Cardiac atrium fibroblast (primary cell): ENCODE measurements at places on chromosomes 12 and 14. TPM values are rescaled to one million over a fixed set of nuclear protein-coding genes. Genes with fewer than 3 reads are reported as not detected.

BDKRB2 gene
- 0.18 and 0.32 TPM in 2 replicates for total RNA-seq

KRT83 gene
- not detected in 2 replicates for total RNA-seq

FOXN4 gene
- total RNA-seq: not detected in 2 replicates

NGB gene
- not detected in 2 replicates for total RNA-seq

KLHL33 gene
- total RNA-seq: 0.49 TPM in 1 of 2 replicates, not detected in the other

TMPRSS12 gene
- not detected in 2 replicates for total RNA-seq

ADAMTS20 gene
- total RNA-seq: not detected in 2 replicates

HOXC13 gene
- not detected in 2 replicates for total RNA-seq

SERPINA6 gene
- not detected in 2 replicates for total RNA-seq

NUAK1 gene
- total RNA-seq: 11.4 and 11.8 TPM in 2 replicates

MVK gene
- 27.1 and 45.7 TPM in 2 replicates for total RNA-seq

UBR7 gene
- 9.7 and 33.8 TPM in 2 replicates for total RNA-seq

KLRD1 gene
- not detected in 2 replicates for total RNA-seq

RPL10L gene
- not detected in 2 replicates for total RNA-seq

VASH1 gene
- 15.2 and 17.3 TPM in 2 replicates for total RNA-seq

PRKAB1 gene
- total RNA-seq: 9.9 and 24.0 TPM in 2 replicates

SCN8A gene
- total RNA-seq: 0.16 and 0.18 TPM in 2 replicates

RASAL1 gene
- not detected in 2 replicates for total RNA-seq

LRRC10 gene
- total RNA-seq: not detected in 2 replicates

PLEKHA5 gene
- 8.1 and 12.2 TPM in 2 replicates for total RNA-seq

MSI1 gene
- 1.5 TPM in 1 of 2 replicates, not detected in the other for total RNA-seq

IGF1 gene
- total RNA-seq: not detected in 2 replicates

RNASE11 gene
- total RNA-seq: not detected in 2 replicates

DLK1 gene
- not detected in 2 replicates for total RNA-seq

ZNF605 gene
- total RNA-seq: 4.5 and 5.0 TPM in 2 replicates

LRP1-AS gene
- total RNA-seq: not detected in 2 replicates

BCAT1 gene
- 92.4 and 178 TPM in 2 replicates for total RNA-seq

ANAPC7 gene
- 21.5 and 32.1 TPM in 2 replicates for total RNA-seq

CLEC9A gene
- not detected in 2 replicates for total RNA-seq

AQP2 gene
- total RNA-seq: not detected in 2 replicates

AICDA gene
- total RNA-seq: not detected in 2 replicates

MANSC4 gene
- not detected in 2 replicates for total RNA-seq

HSP90B1 gene
- total RNA-seq: 653 and 877 TPM in 2 replicates

KCNC2 gene
- not detected in 2 replicates for total RNA-seq

HSPB8 gene
- total RNA-seq: 9.7 and 27.7 TPM in 2 replicates

EPYC gene
- not detected in 2 replicates for total RNA-seq

FAM181A gene
- not detected in 2 replicates for total RNA-seq

KRT82 gene
- not detected in 2 replicates for total RNA-seq

IFNG-AS1 gene
- total RNA-seq: not detected in 2 replicates

SSPN gene
- 0.97 and 2.9 TPM in 2 replicates for total RNA-seq

SMCO3 gene
- total RNA-seq: 0.65 and 2.0 TPM in 2 replicates

KRT72 gene
- not detected in 2 replicates for total RNA-seq
